Cardiac fibroblast (primary cell): ENCODE measurements at places on chromosomes 5 and 9.

DNA sequence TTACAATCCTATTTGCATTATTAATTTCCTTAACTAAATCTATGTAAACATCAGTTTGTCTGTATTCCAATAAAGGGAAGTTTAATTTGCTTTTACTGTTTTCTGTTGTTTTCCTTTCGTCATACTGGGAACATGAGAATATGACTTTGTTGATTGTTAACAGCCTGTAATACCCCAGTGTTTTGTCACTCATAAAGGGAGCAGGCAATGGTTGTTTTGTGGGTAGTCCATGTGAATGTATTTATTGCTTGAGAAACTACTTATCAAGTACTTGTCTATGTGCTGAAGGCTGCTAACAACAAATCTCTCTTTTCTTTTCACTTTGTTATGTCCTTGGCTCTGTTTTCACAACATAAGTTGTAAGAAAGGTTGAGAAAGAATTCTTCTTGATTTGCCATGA is 1070.2 kb upstream of the ACO1 start:
- no peak for DNase-seq

DNA sequence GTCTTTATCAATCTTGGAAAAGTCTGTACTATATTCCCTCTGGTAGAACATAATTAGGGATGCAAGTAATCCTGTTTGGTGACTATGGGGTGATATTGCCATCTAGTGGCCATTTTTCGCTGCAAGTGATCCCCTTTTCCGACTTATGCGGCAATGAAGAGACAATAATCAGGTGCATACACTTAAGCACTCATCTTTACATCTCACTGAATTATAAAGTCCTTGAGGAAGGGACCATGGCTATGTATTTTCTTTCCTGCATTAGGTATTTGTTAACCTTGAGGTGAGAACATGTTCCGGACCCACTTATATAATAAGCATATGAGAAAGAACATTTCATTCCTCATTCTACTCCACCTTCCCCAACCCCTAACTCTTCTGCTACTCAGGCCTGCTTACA is 19.6 kb upstream of the LIX1 start:
- DNase-seq = peak; percentile 89

DNA sequence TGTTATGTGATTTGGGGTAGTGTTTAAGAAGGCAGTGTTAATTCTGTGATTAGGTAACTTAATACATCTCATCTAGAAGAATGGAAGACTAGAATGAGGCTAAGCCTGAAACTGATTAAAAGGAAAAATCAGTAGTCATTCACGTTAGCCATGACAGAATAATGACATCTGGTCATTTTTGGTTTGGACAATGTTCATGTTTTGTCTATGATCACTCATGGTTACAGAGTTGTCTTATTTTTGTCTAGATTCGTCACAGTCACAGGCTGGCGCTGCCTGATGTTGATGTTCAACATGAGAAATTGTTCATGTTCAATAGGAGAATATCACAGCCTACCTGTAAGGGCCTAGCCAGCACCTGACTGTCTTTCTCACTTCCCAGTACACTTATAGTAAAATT is 9.5 kb upstream of the DOCK2 start:
- DNase-seq = no peak

- DNase-seq = no peak
Observed at GRCh38 chr5:151106043-151106442, 25.2 kb upstream of the TNIP1 start.

- DNase-seq = peak; percentile 22
Observed at GRCh38 chr5:178461004-178461730, 129.0 kb downstream of the COL23A1 start.

- no peak for DNase-seq
Observed at GRCh38 chr5:174834081-174834480, 109.7 kb downstream of the MSX2 start.
